IMR-90 (cell line): ENCODE measurements at places on chromosomes 6 and 20. TPM values are rescaled to one million over a fixed set of nuclear protein-coding genes. Genes with fewer than 3 reads are reported as not detected.

DNA sequence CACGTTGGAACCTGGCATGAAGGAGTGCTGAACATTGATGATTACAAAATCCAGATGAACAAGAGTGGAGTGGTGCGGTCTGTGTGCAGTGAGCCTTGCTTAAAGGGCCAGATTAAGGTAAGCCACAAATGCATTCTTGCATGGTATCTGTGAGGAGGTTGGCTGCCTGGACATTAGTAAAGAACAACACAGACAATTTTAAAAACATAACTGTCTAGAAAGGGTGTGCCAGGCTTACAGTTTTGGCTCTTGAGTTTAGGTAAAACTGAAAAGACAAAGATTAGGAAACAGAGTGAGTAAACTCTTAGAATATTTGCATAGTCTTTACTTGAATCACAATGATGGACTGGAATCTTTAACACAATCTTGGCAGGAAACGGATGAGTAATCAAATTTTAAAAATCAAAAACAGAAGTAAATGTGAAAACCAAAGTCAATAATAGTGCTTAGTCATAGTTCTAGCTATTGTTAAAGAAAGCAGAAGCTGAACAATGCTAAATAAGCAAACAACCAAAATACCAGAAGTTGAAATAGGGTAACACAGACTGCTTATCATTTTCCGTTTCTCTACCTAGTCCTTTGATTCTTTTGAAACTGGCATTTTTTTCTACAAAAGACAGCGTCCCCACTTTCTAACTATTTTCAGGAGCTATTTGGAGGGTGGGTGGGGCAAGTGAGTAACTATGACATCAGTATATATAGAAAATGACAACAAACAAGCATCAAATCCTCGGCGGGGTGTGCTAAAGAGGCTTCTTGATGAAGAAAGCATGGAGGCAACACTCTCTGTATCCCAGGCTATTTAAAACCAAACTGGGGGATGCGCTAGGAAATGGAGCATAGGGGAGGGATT lies 185.8 kb upstream of the RAB32 start:
- peak; percentile 27 for DNase-seq

DNA sequence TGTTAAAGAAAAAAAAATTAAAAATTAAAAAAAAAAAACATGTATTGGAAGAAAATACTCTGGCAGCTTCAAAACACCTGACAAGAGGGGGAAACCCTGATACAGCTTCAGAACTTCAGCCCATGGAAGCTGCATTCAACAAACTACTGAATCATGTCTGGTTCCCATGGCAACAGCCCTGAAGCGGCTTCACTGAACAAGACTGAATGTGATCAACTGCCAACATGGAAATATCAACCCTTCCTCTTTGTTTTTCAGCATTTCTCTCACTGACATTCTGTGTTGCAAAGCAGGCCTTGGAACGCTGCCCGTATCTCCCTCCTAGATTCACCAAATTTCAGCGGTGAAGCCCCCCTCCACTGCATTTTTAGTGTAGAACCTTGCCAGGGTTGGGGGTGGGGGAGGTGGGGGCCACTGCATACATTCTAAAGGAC lies 91.3 kb upstream of the SHLD1 start:
- DNase-seq: peak; percentile 91

GRCh38 chr6:21151119-21151518 lies 442.4 kb upstream of the SOX4 start:
- DNase-seq: no peak

DNA sequence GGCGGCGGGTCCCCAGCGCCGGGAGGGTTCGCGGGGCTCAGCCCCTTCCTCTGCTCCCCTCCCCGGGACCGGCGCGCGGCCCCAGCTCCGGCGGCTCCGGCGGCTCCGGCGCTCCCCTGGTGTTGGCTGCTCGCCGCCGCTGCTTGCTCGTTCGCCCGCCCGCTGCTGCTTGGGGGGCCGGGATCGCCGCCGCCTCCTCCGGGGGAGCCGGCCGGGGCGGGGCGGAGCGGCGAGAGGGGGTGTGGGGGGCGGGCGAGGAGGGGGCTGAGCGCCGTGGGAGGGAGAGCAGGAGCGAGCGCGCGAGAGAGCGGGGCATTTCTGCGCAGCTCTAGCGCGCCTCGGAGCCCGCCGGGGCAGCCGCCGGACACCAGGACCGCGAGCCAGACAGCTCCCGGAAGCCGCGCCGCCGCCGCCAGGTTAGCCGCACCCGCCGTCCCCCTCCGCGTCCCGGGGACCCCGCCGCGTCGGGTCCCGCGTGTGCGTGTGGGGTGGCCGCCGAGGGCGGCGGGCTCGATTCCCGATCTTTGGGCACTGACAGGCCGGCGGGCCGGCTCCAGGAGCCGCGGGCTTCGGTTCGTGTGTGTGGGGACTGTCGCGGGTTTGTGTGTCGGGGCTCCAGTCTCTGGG lies 62.0 kb upstream of the EPB41L1 start:
- no peak for DNase-seq

DNA sequence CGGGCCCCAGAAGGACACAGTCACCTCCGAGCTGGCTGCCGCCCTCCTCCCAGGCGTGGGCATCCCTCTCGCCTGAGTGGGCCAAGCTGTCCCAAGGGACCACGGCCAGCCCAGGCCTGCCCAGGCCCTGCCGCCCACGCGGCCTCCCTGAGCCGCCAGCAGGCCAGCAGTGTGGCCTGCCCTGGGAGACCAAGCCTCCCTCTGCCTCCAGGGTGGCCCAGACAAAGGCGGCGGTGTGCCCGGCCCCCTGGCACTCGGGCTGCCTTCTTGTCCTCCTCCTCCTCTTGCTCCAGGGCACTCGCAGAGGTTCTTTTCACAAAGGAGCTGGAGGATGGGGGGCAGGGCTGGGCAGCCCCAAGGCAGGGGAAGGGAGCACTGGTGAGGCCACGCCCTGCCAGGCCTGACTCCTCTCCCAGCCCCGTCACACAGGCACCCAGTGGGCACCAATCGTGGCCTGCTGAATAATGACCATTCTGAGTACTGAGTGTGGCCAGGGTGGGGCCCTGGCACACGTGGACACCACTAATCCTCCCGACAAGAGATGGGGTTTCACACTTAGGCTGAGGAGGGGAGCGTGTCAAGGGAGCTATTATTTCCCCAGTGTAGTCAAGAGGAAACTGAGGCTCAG lies 25.3 kb downstream of the NOL4L start:
- no peak for DNase-seq

GRCh38 chr6:40912158-40912946 lies 126.7 kb downstream of the UNC5CL start:
- DNase-seq: no peak

The TBCC gene
- total RNA-seq: 32.6 and 33.9 TPM in 2 replicates

The FGD2 gene
- not detected in 2 replicates for total RNA-seq
